ENCODE measurements at places on chromosomes 2 and 18.

- DNase-seq: no peak
Measured at GRCh38 chr18:62838475-62839098, 123.2 kb downstream of the PHLPP1 start.

GRCh38 chr2:152485954-152486736 lies 151.2 kb downstream of the FMNL2 start:
- no peak for DNase-seq

DNA sequence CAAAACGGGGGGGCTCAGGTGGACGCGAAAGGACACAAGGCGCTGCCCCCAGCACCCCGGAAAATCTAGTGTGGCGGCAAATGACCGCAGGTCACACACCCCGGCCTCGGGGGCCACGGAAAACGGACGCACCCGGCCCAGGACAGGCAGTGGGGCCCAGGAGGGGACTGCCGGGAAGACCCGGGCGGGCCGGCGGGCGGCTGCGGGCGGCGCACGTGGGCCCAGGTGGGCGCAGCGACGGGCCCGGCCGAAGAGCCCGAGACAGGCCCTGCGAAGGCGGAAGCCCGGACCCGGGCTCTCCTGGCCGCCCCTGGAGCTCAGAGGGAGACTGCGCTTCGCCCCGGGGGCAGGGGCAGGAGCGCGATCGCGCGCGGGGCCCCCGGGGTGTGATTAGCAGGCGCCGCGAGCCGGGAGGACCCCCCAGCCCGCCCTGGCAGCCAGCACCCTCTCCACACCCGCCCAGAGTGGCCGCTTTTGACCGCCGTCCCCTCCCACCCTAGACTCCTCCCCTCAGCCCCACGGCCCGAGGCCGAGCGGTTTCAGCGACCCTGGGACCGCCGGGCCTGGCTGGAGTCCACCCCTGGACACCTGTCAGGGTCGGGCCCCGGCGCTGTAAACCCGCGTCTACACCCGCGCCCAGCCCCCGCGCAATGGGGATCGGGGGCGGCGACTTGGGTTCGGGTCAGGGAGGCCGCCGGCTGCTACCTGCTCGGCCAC lies 773 bp downstream of the MBP start:
- peak; percentile 28 for DNase-seq

- DNase-seq: no peak
Measured at GRCh38 chr18:11669948-11670275, 19.2 kb upstream of the GNAL start.

- DNase-seq: no peak
Measured at GRCh38 chr18:58866066-58866772, 1.5 kb downstream of the ZNF532 start.

DNA sequence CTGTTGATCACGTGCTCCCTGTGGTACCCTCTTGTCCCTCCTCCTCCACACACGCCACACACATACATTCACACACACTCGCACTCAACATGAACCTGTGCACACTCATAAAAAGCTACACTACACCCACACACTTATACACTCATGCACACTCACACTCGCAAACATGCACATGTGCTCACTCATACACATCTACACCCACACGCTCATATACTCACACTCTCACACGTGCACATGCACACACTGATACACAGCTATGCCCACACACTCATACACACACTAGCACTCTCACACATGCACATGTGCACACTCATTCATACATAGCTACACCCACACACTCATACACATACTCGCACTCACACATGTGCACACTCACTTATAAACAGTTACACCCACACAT lies 113.6 kb downstream of the LRATD1 start:
- no peak for DNase-seq

GRCh38 chr2:8575038-8575833 lies 106.6 kb upstream of the ID2 start:
- peak; percentile 29 for DNase-seq

- DNase-seq: no peak
Measured at GRCh38 chr2:4827836-4828235, 864.3 kb upstream of the SOX11 start.

DNA sequence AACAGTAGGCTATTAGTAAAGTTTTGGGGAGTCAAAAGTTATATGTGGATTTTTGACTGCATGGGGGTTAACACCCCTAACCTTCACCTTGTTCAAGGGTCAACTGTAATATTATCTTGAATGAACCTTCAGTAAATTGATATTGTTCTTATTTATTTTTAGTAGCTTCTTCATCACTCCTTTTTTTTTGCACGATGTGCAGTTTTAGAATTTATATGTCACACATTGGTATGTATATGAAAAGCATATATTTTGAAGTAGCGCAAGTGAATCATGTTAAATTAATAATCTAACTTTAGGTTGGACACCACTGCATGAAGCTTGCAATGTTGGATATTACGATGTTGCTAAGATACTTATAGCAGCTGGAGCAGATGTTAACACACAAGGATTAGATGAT lies 79.9 kb downstream of the ANKRD12 start:
- no peak for DNase-seq

- no peak for DNase-seq
Measured at GRCh38 chr2:128511731-128512378, 193.2 kb upstream of the HS6ST1 start.

DNA sequence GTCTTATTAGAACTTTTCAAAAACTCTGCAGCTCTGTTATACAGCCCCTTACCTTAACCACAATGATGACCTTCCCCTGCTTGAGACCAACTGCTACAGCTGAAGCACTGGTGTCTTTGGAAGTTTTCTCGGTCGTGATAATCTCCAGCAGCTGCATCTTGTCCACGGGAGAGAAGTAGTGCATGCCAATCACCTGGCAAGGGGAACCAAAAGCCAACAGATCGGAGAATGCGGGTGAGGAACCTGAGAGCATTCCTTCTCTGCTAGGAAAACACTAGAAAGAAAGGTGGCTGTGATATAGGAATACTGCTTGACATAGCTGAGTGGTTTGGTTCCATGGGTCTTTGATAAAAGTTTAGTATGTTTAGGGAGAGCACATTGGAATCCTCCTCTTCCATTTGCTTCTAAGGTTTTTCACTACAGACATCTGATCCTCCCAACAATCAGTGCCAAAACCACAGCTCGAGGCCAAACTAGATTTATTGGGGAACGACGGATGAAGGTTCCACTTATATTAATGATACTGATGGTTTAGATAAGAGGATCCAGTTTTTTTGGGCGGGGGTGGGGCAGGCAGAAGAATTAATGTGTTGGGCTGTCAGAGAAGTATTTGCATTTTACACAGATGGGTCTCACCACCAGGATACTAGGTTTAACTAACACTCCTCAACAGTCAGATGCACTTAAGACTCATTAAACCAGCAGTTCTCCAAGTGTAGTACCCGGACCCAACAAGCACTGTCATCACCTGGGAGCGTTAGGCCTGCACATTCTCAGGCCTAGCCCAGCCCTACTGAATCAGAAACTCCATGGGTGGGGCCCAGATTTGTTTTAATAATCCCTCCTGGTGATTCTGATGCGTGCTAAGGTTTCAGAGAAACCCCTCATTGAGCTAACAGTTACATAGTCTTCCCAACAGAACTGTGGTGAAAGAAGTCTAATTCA lies 22.4 kb downstream of the GAREM2 start:
- DNase-seq: no peak

DNA sequence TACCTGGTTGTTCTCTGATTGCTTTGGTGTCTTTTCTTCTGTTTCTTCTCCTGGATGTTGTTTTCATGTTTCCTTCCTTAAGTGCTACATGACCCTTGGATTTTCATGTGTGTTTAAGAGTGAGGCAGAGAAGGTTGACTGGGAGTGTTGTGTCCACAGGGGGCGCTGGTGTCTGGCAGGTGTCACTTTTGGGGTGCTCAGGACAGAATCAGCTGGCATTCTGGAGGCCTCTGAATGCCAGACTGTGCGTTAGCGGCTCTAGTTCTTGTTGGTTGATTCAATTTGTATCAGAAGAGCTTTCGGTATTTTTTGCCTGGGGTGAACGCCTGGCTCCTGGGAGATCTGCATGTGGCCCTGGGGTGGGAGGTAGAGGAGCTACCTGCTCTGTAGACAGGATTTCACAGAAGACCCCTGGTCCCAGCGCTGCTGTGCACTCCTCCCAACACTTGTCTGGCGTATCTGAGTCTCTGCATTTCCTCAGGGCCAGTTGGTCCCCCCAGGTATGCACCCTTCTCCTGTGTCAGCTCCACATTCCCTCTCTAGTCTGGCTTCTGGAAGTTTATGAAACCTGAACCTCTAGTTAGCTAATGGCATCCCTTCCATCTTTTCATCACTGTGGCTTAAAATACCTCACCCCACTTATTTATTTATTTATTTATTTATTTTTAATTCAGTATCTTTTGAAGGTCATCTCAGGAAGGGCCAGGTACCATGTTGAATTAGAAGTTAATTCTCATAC lies 1.1 kb downstream of the GREB1 start:
- DNase-seq: no peak

GRCh38 chr2:166651080-166651675 lies 157.1 kb upstream of the SCN7A start:
- no peak for DNase-seq

DNA sequence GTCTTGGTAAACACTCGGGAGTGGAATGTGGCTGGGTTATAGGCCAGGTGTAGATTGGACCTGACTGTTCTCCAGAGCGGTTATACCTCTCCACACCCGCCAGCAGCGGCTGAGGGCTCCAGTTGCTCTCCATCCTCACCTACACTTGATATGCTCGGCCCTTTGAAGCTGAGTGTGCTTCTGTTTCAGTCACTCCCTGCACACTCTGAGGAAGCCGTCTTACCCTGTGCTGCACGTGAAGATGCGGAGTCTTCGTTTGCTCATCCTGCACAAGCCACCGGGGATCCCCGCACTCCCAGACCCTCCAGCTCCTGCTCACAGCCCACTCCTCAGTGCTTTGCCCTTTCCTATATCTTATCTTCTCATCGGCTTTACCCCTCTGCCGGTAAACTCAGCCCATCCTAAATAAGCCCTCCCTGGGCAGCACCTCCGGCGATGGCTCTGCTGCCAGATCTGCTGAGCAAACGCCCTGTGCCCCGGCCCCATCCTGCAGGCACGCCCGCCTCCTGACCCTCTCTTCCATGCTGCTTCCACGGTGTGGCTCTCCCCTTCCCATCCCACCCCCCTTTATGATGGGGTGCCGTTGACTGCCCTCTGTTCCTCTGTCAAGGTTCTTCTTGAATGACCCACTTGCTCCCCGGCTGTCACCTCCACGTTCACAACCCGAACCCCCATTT lies 47.3 kb upstream of the ODC1 start:
- DNase-seq: no peak

GRCh38 chr2:189609423-189609816 lies 28.8 kb upstream of the SLC40A1 start:
- no peak for DNase-seq

GRCh38 chr2:99442837-99443236 lies 47.0 kb downstream of the REV1 start:
- no peak for DNase-seq

DNA sequence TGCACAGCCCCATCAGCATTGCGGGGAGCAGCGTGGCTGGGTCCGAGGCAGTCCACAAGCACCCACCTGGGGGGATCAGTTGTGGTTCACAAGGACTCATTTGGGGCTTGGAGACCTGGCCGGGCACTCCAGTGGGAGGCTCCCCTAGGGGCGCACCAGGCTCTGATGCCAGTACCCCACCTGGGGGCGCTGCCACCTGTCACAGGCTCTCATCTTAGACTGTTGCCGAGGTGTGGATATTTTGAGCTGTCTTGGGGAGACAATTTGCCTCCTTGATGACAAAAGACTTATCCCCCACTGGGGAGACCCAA lies 3.0 kb downstream of the ADRA2B start:
- no peak for DNase-seq

- no peak for DNase-seq
Measured at GRCh38 chr18:55585920-55586561, 2.0 kb downstream of the TCF4 start.

DNA sequence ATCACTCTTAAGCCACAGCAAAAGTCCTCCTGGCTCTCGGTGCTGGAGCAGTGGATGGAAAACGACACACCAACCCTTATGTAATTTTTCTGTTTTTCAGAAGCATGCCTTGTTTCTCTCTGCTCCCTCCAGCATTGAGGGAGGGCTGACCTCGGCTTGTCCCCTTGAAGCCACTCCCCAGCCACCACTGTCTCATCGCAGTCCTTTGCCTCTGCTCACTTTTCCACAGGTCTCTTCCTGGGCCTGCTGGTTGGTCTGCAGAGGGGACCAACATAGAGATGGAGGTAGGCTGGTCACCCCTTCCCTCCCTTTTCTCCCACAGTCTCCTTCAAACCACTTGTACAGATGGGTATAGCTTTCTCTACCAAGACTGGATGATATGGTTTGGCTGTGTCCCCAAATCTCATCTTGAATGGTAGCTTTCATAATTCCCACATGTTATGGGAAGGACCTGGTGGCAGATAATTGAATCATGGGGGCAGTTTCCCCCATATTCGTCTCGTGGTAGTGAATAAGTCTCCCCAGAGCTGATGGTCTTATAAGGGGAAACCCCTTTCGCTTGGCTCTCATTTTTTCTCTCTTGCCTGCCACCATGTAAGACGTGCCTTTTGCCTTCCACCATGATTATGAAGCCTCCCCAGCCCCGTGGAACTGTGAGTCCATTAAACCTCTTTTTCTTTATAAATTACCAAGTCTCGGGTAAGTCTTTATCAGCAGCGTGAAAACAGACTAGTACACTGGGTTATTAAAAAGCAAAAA lies 14.3 kb upstream of the RIOK3 start:
- no peak for DNase-seq

DNA sequence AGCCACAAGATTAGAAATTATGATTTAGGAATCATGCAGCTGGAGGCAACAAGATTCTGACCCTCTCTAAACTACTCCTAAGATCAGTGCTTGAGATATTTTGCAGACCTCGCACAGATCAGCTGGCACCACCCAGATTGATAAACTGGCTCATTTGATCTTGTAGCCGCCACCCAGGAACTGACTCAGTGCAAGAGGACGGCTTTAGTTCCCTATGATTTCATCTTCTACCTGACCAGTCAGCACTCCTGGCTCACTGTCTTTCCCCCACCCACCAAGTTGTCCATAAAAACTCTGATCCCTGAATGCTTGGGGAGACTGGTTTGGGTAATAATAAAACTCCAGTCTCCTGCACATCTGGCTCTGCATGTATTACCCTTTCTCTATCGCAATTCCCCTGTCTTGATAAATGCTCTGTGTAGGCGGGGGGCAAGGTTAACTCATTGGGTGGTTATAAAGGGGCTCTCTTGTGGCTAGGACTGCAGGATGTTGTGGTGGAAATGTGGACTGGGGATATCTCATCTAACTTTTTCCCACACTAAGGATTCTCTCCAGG lies 96.1 kb downstream of the ARL6IP6 start:
- no peak for DNase-seq

- no peak for DNase-seq
Measured at GRCh38 chr18:60044290-60045006, 144.7 kb downstream of the PMAIP1 start.

DNA sequence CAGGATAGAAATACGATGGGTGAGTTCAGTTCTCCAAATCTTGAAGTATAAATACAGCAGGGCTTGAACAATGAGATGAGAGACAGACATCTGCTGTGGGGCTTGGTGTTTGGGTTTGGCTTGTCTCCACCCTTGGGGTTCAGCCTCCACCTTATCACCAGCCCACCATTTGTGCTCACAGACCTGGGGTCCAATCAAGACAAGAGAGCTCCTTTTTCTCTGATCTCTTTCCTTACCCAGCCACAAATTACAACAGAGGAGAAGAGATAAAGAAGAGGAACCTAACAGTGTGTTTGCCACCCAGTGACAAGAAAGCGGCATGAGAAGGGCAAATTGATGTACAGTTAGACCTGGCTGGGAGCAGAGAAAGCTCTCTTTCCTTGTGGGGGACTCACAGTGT lies 204.5 kb upstream of the CXCR4 start:
- DNase-seq: no peak
